CD4-positive, alpha-beta memory T cell (primary cell): ENCODE measurements at places on chromosomes 5 and 9. TPM values are rescaled to one million over a fixed set of nuclear protein-coding genes. Genes with fewer than 3 reads are reported as not detected.

GPBP1 gene
- polyA plus RNA-seq: 92.1 TPM

DNA sequence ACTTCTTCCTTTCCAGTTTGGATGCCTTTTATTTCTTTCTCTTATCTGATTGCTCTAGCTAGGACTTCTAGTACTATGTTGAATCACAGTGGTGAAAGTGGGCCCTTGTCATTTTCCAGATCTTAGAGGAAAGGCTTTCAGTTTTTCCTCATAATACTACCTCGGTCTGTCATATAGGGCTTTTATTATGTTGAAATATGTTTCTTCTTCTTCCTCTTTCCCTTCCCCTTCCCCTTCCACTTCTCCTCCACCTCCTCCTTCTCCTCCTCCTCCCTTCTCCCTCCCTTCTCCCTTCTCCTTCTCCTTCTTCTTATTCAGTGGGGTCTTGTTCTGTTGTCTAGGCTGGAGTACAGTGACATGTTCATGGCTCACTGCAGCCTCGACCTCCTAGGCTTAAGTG, 9.2 kb upstream of the TERT start:
- H3K27me3 ChIP-seq: no peaks in the 10 kb centered on the region
- H3K27ac ChIP-seq: no peak overlapping the region
- H3K36me3 ChIP-seq: no peaks in the 10 kb centered on the region
- H3K4me3 ChIP-seq: no peak overlapping the region
- no peaks in the 10 kb centered on the region for H3K4me1 ChIP-seq

- DNase-seq: no peak
- H3K27ac ChIP-seq: no peak overlapping the region
- H3K4me3 ChIP-seq: no peak overlapping the region
- no peaks in the 10 kb centered on the region for H3K36me3 ChIP-seq
- H3K27me3 ChIP-seq: no peaks in the 10 kb centered on the region
These were observed 32.0 kb downstream of the CKMT2 start for GRCh38 chr5:81265101-81265500.

- H3K4me3 ChIP-seq: no peak overlapping the region
- H3K4me1 ChIP-seq: no peaks in the 10 kb centered on the region
- no peaks in the 10 kb centered on the region for H3K36me3 ChIP-seq
- no peak overlapping the region for H3K27ac ChIP-seq
- DNase-seq: no peak
These were observed 176.4 kb downstream of the TRPM6 start for GRCh38 chr9:74711341-74711740.

PDE6A gene
- not detected for polyA plus RNA-seq

GRCh38 chr5:124161266-124161665, 585.2 kb downstream of the ZNF608 start:
- H3K36me3 ChIP-seq: no peaks in the 10 kb centered on the region
- no peak for DNase-seq
- no peak overlapping the region for H3K27ac ChIP-seq
- no peaks in the 10 kb centered on the region for H3K4me1 ChIP-seq
- H3K4me3 ChIP-seq: no peak overlapping the region

DNA sequence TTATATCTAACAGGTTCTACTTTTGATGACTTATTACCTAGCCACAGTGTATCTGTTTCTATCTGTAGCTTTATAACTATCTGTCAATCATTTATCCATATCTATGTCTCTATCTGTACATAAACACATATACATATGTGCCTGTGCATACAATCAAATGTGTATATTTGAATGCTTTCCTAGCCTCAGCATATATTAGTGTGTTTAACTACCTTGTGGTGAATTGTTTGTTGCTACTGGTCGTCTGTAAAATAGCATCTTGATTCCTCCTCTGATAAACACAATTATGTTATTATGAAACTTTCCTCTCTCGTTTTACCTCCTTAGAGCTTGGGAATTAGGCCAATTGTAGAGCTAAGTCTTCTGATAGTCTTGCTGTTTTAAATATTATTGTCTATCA, 44.4 kb downstream of the PARP8 start:
- H3K27ac ChIP-seq: peak overlapping the region; percentile 65
- DNase-seq: no peak
- peak overlapping the region; percentile 1 for H3K4me3 ChIP-seq
- H3K36me3 ChIP-seq: no peaks in the 10 kb centered on the region

- no peaks in the 10 kb centered on the region for H3K4me1 ChIP-seq
- H3K27ac ChIP-seq: no peak overlapping the region
- no peak overlapping the region for H3K4me3 ChIP-seq
- no peaks in the 10 kb centered on the region for H3K27me3 ChIP-seq
These were observed 51.0 kb upstream of the NFIL3 start for GRCh38 chr9:91474656-91475055.

- no peak overlapping the region for H3K4me3 ChIP-seq
- peaks cover 10% of the 10 kb centered on the region for H3K4me1 ChIP-seq
- no peak for DNase-seq
- peaks cover 32% of the 10 kb centered on the region for H3K27me3 ChIP-seq
These were observed 555 bp upstream of the PCDHGC4 start for GRCh38 chr5:141484310-141484640.

HCN1 gene
- not detected for polyA plus RNA-seq

DNA sequence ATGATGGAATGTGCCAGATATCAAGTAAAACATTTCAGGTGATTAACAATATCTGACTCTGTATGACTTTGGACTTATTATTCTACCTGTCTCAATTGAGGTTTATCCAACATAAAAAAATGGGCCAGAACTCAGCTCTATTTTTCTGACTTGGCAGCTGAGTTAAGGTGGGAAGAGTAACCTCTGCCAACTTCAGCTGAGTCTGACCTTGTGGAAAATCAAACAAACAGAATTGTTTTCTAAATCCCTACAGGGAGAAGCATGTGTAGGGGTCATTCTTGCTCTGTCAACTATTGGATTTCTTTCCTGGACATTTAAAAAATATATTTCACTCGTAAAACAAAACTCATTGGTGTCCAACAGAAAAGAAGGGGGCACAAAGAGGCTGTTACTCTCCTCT, 139.4 kb upstream of the TLR4 start:
- no peak overlapping the region for H3K4me3 ChIP-seq
- H3K36me3 ChIP-seq: no peaks in the 10 kb centered on the region
- no peaks in the 10 kb centered on the region for H3K4me1 ChIP-seq
- no peak for DNase-seq
- no peaks in the 10 kb centered on the region for H3K27me3 ChIP-seq
- no peak overlapping the region for H3K27ac ChIP-seq

CRHBP gene
- polyA plus RNA-seq: not detected
